ENCODE measurements at places on chromosomes 6 and 20.

GRCh38 chr6:36685926-36686667, 7.6 kb downstream of the CDKN1A start:
- DNase-seq = no peak

DNA sequence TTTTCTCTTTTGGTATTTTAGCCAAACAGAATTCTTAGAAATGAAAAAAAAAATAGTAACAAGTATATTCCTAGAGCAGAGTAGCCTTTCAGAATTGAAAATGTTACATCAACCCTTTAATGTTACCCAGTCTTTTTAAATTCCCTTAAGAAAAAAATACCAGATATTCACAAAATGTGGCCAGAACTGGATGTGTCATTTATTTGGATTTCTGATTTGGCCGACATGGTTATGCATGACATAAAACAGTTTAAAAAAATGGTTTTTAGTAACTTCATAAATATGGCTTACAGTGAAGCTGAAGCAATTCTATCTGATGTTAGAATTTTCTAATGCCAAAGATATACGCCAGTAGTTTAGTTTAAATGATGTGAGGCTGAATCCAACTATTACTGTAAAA, 112.0 kb downstream of the ATXN1 start:
- DNase-seq = no peak

- DNase-seq = peak; percentile 72
These were observed 2.1 kb downstream of the VEGFA start for GRCh38 chr6:43771858-43772680.

DNA sequence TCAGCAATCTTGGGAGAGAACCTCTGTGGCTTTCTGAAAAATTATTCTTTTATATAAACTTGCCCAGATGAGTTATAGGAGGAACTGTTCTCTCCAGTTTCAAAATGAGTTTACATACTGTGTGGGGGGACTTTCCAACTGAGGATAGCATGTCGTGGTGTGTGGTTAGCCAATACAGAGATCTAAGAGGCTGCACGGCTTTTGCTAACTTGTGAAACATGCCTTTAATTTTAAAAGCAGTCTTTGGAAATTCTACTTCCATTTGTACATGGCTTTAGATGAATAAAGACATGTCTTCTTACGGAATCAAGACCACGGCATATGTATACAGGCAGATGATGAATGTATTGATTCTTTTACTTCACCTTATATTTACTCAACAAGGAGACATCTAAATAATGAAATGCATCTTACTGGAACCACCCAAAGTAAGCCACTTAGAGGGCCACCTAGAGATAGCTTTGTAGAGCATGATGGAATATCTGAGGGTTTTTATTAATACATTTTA, 39.8 kb downstream of the HIVEP1 start:
- peak; percentile 91 for DNase-seq

DNA sequence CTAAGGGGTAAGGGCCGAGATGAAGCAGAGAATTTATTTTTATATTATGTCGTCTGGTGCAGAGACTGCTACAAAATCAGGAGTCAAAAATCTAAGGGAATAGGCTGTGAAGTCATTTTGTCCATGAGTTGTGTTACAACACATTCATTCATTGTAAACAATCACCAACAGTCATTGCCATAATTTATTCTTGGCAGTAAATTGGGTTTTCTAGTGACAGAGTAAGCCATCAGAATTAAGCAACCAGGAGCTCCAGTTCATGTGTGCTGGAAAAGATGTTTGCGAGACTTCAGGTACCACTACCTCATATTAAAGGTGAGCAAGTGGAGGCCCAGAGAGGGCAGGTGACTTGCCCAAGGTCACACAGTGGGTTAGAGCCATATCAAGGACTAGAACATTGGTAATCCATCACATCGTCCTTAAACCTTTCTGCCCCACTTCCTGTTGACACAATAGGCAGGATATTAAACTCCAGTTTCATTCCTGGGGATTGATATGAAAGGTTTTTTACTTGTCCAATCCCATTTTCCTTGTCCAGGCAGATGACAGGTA, 46.0 kb downstream of the E2F3 start:
- no peak for DNase-seq

GRCh38 chr6:136401749-136402148, 112.1 kb upstream of the BCLAF1 start:
- DNase-seq = no peak

DNA sequence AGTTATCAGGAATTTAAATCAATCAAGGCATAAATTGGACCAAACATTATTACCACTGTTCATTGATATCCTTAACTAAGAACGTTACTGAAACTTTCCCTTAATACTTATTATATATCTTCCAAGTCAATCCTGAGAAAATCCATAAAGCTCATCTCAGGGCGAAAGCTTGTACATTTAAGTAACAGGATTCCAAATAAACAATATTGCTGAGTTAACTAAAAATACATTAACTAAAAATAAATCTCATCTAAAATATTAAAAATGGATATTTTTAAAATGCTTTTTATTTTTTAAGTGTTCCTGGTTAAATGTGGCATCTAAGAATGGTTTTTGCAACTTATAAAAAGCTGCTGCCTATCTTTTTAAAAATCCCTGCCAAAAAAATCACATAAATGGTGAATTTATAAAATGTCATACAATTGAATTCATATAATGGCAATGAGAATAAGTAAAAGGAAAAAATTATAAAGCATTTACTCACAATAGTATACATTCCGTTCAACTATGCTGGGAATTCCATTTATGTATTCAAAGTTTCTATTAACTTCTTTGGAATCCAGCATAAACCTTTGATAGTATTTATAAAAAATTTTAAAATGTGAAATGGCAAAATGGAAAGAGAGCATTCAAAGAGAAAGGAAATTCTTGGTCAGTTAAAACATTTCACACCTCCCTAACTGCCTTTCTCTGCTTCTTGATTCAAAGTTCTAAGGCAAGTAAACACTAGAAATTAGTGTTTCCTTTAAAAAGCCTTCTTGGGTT, 20.8 kb upstream of the GMDS start:
- no peak for DNase-seq

GRCh38 chr20:37774156-37774555, 80.3 kb downstream of the CTNNBL1 start:
- DNase-seq = no peak

DNA sequence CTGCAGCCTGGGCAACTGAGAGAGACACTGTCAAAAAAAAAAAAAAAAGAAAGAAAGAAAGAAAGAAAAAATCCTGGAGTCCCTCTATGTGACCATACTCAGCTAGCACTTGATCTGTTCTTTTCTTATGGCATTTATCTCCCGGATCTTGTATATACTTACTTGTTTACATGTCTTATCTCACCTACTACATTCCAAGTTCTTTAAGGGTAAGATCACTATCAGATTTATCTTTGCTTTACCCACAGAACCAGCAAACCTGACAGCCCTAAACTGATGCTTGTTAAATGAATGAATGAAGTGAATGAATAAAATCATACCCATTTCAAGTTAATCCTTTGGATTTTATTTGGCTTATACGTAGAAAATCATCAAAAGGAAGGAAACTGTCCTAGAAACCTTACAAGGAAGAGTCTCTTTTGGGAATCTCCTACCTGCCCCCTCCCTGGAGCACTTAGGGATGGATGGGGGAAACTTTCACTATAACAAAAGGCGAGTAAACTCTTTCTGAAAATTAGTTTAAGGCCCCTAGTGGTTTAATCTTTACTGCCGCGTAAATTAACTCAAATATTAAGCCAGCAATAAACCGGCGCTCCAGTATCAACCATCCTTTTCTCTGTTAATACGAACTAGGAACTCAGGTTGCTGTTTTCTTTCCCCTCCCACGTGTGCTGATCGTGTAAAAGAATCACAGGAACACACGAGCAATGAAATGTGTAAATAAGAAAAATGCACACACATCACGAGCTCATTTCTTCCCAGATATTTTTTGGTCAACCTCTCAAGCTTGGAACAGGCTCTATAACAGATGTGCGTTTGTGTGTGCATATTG, 1.3 kb upstream of the UTRN start:
- DNase-seq = no peak

GRCh38 chr6:170083236-170084051, 207.4 kb downstream of the DLL1 start:
- DNase-seq = no peak

DNA sequence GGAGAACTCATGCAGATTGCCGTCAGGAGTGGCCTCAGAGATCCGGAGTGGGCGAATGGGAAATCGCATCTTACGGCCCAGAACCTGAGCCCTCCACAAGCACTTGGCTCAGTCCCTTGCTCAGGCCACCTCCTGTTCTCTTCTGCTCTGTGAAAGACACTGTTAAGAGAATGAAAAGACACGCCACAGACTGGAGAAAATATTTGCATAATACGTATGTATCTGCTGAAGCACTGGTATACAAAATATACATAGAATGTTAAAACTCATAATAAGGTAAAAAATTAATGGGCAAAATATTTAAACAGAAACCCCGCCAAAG, 838 bp upstream of the POM121L2 start:
- no peak for DNase-seq

DNA sequence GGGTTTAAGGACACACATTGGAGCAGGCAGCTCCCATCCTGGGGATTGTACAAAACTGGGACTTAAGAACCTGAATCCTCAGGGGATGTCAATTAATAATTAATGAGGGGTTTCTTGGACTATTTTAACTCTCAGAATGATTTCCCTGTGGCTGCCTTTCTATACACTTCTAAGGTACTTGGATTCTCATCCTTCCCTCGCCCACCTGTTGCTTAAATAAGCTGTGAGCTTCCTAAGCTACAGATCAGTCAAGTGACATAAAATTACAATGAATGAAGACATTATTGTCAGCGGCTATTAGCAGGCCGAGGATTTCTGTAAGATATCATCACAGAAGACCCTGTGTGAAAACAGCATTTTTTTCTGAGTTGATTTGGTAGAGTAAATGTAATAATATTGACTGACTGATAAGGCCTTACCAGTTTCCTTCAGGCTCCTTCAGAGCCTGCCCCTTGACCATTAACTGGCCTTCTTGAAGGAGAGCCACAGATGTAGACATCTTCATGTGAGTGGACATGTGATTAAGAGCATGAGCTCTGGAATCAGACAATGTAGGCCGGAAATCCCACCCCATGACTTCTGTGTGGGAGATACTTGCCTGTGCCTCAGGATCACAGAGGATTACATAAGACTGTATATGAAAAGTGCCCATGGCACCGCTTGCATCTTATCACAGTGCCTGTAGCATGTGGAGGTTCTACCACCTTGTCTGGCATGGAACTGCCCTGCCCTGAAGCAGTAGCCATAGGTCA, 101.7 kb downstream of the TULP4 start:
- DNase-seq = no peak

GRCh38 chr6:69802995-69803394, 6.2 kb upstream of the LMBRD1 start:
- DNase-seq = no peak

DNA sequence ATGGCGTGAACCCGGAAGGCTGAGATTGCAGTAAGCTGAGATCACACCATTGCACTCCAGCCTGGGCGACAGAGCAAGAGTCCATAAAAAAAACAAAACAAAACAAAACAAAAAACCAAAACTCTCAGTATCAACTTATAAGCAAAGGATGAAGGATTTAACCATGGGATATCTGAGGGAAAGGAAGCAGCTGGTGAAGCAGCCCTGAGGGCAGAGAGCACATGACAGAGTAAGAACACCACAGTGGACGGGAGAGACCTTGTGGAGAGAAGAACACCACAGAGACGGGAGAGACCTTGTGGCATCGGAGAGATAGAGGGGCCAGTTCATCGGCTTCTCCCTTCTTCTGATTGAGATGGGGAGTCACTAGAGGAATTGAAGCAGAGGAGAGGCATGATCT, 697.2 kb downstream of the HDGFL1 start:
- DNase-seq = no peak

DNA sequence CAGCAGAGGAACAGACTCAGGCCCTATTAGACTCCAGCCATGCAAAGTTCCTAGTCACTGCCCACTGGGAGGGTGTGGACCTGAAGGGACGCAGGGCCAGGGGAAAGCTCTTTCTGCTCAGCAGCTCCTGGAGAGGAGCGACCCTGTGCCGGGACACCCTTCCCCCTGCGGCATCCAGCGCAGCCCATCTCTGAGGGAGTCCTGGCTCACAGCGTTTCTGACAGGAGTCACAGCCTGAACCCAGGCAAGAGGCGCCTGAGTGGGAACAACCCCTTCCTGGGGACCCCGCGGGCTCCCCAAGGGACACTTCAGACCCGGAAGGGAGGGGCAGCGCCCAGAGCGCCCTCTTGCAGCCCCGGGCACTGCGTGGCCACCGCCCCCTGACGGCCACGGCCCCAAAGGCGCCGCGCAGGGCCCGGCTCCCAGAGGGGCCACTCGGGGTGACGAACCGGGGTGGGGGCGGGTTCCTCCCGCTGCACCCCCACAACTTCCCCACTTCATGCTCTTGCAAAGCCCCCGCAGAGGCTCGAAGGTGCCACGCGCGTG, 862 bp downstream of the UCKL1 start:
- DNase-seq = peak; percentile 34

DNA sequence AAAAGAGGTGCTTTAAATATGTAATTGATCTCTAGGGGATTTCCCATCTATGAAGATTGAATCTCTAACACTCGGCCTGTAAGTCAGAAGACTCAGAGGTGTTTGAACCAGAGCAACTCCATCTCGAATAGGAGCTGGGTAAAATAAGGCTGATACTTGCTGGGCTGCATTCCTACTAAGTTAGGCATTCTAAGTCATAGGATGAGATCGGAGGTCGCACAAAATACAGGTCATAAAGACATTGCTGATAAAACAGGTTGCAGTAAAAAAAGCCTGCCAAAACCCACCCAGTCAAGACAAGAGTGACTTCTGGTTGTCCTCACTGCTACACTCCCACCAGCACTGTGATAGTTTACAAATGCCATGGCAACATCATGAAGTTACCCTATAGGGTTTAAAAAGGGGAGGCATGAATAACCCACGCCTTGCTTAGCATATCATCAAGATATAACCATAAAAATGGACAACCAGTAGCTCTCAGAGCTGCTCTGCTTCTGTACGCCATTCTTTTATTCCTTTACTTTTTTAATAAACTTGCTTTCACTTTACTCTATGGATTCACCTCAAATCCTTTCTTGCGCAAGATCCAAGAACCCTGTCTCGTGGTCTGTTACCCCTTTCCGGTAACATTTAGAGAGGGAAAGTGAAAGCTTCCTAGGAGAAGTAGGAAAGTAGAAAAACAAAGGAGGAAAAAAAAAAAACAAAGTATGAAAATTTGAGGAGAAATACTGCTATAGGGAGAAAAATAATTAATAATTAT, 129.7 kb upstream of the PHACTR1 start:
- DNase-seq = no peak
